ENCODE measurements at places on chromosomes 2 and 18. TPM values are rescaled to one million over a fixed set of nuclear protein-coding genes. Genes with fewer than 3 reads are reported as not detected.

HPCAL1 gene
- total RNA-seq: 41.9 TPM

ACOXL gene
- not detected for total RNA-seq

ITGA4 gene
- 1.8 TPM for total RNA-seq

ZBTB7C gene
- 3.2 TPM for total RNA-seq

DLX1 gene
- not detected for total RNA-seq

CDH19 gene
- total RNA-seq: 25.1 TPM

MC2R gene
- total RNA-seq: not detected

REG3G gene
- total RNA-seq: not detected

DPP10 gene
- total RNA-seq: 0.05 TPM

GRCh38 chr2:53903011-53903410 is 43.2 kb upstream of the GPR75 start:
- no peak for DNase-seq

- no peak for DNase-seq
Measured at GRCh38 chr2:201452058-201452921, 750 bp downstream of the STRADB start.

GRCh38 chr2:41791523-41791922 is 256.3 kb upstream of the PKDCC start:
- no peak for DNase-seq

- DNase-seq: no peak
Measured at GRCh38 chr2:13950761-13951160, 681.8 kb upstream of the LRATD1 start.

DNA sequence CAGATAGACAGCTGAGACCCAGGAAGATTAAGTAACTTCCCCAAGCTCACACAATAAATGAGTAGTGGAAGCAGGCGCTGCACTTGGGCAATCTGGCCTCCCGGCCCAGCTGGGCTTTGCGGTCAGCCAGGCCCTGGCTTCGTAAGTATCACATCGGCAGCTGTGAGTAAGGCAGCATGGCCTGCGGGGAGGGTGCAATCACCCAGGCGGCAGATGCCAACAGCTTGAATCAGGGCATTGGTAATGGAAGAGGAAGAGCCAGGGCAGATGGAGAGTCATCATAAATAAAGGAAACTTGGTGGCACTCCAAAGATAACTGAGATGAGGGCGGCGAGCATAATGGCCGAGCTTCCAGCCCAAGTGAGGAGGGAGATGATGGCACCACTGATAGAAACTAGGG is 217.9 kb upstream of the PID1 start:
- DNase-seq: no peak

DNA sequence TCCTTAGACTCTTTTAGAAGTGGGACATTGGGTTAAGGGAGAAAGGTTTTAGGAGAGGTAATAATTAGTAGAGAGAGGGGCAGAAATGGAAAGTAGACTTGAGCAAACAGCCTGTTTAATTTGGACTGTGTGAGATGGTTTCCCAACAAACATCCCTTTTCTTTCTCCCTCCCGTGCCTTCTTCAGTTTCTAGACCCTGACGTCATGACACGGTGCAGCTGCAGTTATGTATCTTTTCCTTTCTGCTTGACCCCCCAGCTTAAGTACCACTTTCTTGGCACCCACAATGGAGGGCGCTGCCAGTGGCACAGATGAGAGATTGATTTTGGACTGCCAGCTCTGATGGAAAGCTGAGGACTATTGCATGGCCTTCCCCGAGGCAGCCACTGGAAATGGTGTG is 86.9 kb upstream of the FAM136A start:
- no peak for DNase-seq

DNA sequence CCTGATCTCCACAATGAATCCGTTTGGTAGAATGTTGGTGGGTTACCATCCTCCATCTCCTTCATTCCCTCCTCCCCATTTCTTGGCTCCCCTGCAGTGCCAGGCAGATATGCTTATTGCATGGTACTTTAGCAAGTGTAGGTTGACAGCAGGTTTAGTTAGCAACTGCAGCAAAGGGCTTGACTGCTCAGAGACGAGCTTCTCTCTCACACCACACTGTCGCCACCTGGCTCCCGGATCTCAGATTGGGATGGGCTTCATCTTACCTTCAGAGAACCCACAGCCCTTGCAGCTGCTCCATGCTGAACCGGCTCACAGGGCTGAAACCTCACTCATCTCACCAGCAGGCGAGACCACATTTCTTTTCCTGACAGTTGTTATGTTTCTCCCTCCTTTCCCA is 88.8 kb downstream of the VWA3B start:
- DNase-seq: no peak

GRCh38 chr18:26468931-26469340 is 79.4 kb downstream of the KCTD1 start:
- no peak for DNase-seq

DNA sequence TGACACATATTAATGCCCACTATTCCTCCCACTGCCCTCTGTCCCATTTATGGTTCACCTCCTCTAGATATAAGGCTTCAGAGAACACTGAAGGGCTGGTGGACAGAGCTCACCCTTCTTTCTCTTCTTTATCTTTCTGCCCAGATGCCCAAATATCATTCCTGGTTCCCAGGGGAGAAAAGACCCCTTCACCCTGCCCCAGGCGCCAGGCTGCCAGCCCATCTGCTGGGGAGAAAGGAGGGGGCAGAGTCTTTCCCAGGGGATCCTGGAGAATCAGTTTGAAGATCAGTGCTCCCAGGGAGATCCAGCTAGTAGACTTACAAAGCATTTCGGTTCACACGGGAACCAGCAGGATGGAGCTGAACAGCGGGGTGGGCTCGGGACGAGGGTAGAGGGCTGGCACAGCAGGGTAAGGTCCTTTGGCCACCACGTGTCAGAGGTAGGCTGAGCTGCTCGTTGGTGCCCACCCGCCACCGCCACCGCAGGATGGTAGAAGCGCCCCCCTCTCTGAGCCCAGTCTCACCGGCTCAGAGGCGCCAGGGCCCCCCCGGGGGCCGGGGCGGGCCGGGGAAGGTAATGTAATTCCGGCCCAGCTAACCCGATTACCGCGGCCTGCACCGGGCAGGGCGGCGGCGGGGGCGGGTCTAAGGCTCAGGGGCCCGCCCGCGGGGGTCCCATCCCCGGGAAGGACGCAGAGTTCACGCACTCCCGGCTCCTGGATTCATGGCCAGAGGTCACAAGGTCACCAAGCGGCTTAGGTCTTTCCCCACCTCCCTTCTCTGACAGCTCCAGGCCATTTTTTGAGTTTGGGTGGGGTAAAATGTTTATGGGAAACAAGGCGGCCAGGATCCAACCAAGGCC is 1.3 kb upstream of the TLX2 start:
- no peak for DNase-seq

DNA sequence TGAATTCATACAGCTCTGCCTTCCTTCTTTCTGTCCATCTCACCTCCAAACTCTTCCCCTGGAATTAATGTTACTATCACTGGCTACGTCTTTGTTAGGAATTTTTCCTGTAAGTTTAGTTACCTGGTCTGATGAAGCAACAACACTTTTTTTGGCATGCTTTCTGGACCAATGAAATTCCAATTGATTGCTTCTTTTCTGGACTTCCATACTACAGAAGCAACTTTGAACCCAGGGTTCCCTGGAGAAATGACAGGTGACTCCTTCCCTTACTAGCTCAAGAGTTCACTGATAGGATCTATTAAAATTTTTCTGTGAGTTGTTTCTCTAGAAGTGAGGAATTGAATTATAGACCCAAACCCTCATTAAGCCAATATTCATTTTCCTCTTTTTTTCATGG is 41.4 kb upstream of the STPG4 start:
- no peak for DNase-seq

DNA sequence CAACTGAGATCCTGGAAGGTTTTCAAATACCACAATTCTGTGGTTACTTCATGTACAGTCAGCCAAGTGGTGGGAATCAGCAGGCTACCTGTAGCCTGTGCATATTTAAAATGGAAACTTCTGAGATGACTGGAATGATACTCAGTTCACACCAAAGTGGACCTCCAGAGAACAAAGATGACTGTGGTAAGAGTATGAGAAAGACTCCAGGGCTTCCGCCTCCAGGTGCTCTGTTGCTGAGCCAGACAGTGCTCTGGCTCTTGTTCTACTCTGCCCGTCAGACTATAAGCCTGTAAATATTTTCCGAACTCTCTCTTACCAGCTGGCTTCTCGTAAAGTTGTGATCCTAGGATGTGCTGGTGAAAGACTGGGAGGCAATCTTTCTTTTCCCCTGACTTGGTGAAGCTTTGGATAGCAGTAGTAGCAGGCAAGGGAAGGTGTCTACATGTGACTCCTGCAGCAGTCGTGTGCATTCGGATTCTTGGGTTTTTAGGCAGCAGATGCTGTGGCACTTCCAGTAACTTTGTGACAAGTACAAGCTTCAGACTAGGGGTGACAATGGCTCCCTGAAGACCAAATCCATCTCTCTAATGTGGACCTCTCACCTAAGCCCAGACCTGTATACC is 23.1 kb downstream of the ST3GAL5 start:
- no peak for DNase-seq

DNA sequence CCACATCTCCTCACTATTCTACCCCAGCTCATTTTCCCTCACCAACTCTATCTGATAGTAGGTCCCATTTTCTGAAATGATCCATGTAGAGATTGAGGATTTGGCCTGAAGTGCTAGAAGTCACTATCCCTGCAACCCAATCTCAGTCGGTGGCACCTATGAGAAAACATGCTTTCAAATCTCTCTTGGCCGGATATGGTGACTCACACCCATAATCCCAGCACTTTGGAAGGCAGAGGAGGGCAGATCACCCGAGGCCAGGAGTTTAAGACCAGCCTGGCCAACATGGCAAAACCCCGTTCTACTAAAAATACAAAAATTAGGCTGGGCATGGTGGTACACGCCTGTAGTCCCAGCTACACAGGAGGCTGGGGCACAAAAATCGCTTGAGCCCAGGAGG is 19.1 kb upstream of the MARCHF4 start:
- DNase-seq: no peak

DNA sequence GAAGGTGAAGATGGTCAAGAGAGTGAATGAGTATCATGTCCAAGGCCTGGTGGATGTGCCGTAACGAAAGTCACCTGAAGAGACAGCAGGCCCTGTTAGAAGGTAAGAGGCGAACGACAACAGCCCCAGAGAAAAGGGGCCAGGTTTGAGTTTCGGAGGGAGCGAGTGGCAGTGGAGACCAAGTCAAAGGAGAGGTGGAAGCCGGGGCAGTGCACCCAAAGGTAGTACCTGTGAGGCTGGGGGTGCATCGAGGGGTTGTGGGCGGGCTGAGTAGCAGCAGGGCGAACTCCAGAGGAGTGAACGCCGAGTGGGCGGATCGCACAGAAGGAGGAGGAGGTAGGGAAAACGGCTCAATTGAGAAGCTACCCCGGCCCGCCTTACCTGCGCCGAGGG is 358 bp downstream of the USP37 start:
- DNase-seq: no peak

GRCh38 chr18:7889515-7889914 is 322.4 kb downstream of the PTPRM start:
- DNase-seq: no peak

GRCh38 chr2:60523963-60524362 is 29.5 kb downstream of the BCL11A start:
- no peak for DNase-seq

DNA sequence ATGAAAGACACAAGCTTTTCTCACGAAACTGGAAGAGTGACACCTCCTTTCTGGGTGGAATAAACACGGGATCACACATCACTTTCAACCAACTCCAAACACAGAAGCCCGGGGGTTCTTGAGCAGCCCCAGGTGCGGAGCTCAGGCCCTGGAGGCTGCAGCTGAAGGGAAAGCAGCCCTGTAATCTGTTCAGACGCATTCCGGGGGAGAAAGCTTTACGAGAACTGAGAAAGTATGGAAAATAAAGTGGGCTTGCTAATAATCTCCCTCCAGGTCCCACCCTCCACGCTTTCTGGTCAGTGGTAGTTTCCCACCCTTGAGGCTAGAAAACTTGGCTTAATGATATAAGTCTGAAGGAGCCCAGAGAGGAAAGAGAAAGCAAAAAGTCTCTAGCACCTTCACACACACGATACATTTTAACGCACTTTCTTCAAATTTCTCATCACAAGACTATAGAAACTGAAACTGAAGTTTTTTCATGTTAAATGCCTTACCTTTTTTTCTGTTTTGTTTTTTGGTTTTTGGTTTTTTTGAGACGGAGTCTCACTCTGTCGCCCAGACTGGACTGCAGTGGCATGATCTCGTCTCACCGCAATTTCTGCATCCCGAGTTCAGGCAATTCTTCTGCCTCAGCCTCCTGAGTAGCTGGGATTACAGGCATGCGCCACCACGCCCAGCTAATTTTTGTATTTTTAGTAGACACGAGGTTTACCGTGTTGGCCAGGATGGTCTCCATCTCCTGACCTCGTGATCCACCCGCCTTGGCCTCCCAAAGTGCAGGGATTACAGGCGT is 141.3 kb downstream of the AFF3 start:
- no peak for DNase-seq

DNA sequence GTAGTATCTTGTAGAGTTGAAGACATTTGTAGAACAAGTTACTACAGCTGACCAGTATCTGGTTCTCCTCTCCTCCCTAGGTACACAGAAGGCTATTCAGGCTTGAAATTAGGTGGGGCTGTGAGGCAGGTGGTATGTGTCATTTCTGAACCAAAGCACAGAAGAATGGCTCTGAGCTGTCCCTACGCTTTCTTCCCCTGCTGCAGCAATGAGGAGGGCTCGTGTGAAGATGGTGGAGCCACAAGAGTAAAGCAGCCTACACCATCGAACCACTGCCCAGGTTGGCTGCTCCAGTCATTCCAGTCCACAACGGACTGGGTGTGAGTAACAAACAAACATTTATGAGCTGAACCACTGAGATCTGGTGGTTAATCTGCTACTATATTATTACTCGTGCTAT is 148.9 kb downstream of the DTNB start:
- DNase-seq: no peak

DNA sequence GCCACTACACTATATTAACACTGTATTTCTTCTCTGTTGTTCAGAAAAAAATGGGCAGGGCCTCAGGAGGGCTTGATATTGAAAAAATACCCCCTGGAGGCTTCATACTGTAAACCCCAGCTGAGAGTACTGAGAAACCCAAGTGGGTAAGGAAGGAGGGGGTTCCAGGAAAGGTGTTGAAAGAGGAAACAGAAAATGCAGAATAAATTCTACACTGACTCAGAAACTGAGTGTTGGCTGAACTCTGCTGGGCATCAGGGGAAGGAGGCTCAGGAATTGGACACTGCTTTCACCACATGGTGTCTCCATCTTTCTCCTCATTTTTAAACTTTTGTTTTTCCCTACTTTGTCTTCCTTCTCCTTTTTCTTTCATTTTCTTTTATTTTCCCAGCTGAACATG is 253.7 kb downstream of the DYM start:
- DNase-seq: no peak

GRCh38 chr2:101310834-101311695 is 2.6 kb upstream of the RNF149 start:
- DNase-seq: no peak

DNA sequence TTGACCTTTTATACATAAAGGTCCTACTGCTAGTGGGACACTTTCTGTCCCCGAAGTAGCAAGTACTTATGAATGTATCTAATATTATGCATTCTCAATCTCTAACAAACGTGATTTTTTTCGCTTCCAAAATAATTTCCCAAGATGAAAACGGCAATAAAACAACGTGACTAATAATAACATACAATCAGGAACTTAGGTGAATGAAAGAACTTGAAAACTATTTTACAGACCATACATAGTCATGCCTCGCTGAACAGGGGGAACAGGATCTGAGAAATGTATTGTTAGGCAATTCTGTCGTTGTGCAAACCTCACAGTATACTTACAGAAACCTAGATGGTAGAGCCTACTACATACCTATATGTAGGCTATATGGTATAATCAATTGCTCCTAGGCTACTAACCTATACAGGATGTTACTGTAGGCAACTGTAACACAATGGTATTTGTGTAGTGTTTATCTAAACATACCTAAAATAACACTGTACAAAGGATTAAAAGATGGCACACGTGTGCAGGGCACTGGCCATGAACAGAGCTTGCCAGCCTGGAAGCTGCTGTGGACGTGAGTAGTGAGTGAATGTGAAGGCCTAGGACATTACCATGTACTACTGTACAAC is 2.5 kb downstream of the RTN4 start:
- no peak for DNase-seq
